ENCODE measurements at places on chromosomes 2 and 18. TPM values are rescaled to one million over a fixed set of nuclear protein-coding genes. Genes with fewer than 3 reads are reported as not detected.

The KYNU gene
- total RNA-seq, result not detected

The RNF125 gene
- 24.3 TPM for total RNA-seq

The SLC4A5 gene
- total RNA-seq, result 1.2 TPM

The ASB18 gene
- not detected for total RNA-seq

The GPR45 gene
- not detected for total RNA-seq

The TEX44 gene
- total RNA-seq, result not detected

The SLC23A3 gene
- total RNA-seq, result 2.9 TPM

The APLF gene
- 2.7 TPM for total RNA-seq

The MOCOS gene
- 0.29 TPM for total RNA-seq

The GALNT13 gene
- total RNA-seq, result not detected

The BOK gene
- total RNA-seq, result not detected

The CRYGD gene
- not detected for total RNA-seq

The TRABD2A gene
- total RNA-seq, result 28.6 TPM

The INPP5D gene
- total RNA-seq, result 43.1 TPM

The ALPI gene
- not detected for total RNA-seq

The SOX11 gene
- not detected for total RNA-seq

The HOXD4 gene
- total RNA-seq, result not detected

The MYCN gene
- total RNA-seq, result not detected

The PDE11A gene
- total RNA-seq, result not detected

The CD207 gene
- total RNA-seq, result not detected

The ASIC4 gene
- not detected for total RNA-seq

The ITGA4 gene
- total RNA-seq, result 127 TPM

The NT5C1B gene
- total RNA-seq, result not detected

The UGT1A8 gene
- not detected for total RNA-seq

The RMC1 gene
- total RNA-seq, result 43.2 TPM

The INPP4A gene
- total RNA-seq, result 40.5 TPM

The KCNG3 gene
- total RNA-seq, result 0.10 TPM

The GCKR gene
- total RNA-seq, result not detected

The NT5DC4 gene
- total RNA-seq, result not detected

The VWC2L gene
- not detected for total RNA-seq

The QPCT gene
- 5.5 TPM for total RNA-seq

The IL36RN gene
- not detected for total RNA-seq

The HOXD13 gene
- total RNA-seq, result not detected

The GPR39 gene
- total RNA-seq, result not detected

The KLHL41 gene
- total RNA-seq, result 0.15 TPM

The SPATA3 gene
- total RNA-seq, result 0.21 TPM

The DCC gene
- total RNA-seq, result not detected

The SERPINB4 gene
- not detected for total RNA-seq

The CNDP1 gene
- total RNA-seq, result not detected

The ABCB11 gene
- total RNA-seq, result not detected
